Activated T-helper 1 cell treated with Interleukin-2 at 50 U/mL for 16 hours (primary cell): ENCODE measurements at places on chromosomes 7 and 10.

GRCh38 chr10:102538811-102539210 lies 35.0 kb downstream of the SUFU start:
- no peak for DNase-seq

GRCh38 chr10:132721725-132722124 lies 64.2 kb downstream of the NKX6-2 start:
- DNase-seq, result no peak

GRCh38 chr10:89792187-89792586 lies 90.8 kb downstream of the KIF20B start:
- DNase-seq, result no peak

DNA sequence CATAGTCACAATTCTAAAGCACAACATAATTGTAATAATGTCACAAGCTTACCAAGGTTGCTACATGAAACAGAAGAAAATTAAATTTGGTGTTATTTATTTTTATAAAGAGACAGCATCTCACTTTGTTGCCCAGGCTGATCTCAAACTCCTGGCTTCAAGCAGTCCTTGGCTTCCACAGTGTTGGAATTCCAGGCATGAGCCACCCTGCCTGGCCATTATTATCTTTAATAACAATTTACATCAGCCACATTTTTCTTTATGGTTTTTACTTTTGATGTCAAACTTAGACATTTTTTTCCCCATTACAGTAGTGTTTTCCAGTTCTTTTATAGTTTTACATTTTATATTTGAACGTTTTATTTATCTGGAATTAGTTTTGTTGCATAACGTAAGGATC lies 46.7 kb downstream of the BMPR1A start:
- no peak for DNase-seq

- DNase-seq, result no peak
Observed at GRCh38 chr10:80144696-80145131, 12.2 kb downstream of the PLAC9 start.
